ENCODE measurements at places on chromosomes 13 and 19. TPM values are rescaled to one million over a fixed set of nuclear protein-coding genes. Genes with fewer than 3 reads are reported as not detected.

- DNase-seq: peak; percentile 95
Measured at GRCh38 chr19:5031231-5032100, 62.6 kb downstream of the KDM4B start.

GRCh38 chr19:8304841-8305621, 3.1 kb downstream of the CD320 start:
- peak; percentile 65 for DNase-seq

SIGLEC5 gene
- total RNA-seq: not detected

DNA sequence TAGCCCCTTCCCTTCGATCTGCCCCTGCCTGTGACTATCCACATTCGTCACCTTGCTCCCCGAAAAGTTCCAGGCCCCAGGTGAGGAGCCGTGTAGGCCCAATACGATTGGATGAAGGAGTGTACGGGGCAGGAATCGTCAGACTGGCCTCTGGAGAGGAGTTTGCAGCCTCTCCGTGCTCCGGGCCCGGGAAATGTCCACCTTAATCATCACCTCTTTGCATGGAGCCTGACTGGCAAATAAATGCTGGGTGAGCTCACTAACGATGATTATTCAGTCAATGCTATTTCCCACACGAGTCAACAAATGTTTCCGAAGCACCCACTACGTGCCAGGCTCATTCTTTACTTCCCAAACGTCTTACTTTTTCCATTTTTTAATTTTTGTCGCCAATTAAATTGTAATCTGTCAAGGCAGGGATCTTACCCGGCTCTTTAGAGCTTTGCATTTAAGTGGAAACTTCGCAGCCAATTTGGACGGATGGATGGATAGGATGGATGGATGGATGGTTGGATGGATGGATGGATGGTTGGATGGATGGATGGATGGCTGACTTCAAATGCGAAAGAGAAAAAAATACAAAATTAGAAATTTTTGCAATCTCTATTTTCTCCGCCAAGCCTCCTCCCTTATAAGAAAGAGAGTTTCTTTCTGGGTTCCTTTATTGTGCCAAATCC, 45.8 kb downstream of the TGDS start:
- no peak for DNase-seq

GRCh38 chr19:31335716-31336115, 13.5 kb downstream of the TSHZ3 start:
- DNase-seq: no peak

DNA sequence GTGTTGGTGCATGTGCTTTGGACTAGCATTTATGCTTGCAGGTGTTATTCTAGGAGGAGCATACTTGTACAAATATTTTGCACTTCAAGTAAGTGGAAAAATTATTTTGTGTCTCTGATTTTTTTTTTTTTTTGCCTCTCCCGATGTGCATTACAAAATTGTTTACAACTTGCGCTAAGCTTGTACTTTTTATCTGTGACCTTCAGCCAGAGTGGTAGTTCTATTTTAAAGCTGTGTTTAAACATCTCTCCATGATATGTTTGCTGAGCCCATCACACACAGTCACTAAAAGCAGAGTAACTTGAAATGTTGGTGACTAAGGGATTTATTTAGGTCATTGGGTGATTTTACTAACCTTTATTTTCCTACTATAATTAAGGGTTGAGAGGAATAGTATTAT, 20.8 kb downstream of the ITM2B start:
- no peak for DNase-seq

ARRDC5 gene
- total RNA-seq: not detected

- DNase-seq: no peak
Measured at GRCh38 chr13:105814219-105814901, 721.1 kb downstream of the EFNB2 start.

- DNase-seq: no peak
Measured at GRCh38 chr13:98689347-98689968, 63.0 kb downstream of the SLC15A1 start.

GRCh38 chr19:33300009-33300893, 2.1 kb downstream of the CEBPA start:
- no peak for DNase-seq

SERP2 gene
- total RNA-seq: not detected

MYO16 gene
- 0.15 TPM for total RNA-seq

- no peak for DNase-seq
Measured at GRCh38 chr13:94112731-94113130, 366.8 kb downstream of the DCT start.

All from Karpas-422 (cell line).